ENCODE measurements at places on chromosomes 12 and 14. TPM values are rescaled to one million over a fixed set of nuclear protein-coding genes. Genes with fewer than 3 reads are reported as not detected.

The PRPH gene
- not detected for polyA plus RNA-seq

DNA sequence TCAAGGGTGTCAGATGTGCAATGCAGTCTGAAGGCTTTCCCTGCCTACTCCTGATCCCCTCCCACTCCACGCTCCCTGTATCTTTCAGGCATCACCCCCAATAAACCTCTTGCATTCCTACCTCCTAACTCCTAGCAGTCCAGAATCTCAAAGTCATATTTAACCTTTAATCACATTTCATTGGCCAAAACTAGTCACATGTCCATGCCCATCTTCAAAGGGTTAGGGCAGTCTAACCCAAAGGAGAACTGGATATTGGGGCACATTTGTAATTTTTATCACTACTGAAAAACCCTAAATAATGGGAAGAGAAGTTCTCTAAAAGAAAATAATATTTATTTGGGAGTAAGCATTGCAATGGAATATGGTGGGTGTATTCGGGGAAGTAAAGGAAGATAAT lies 5.4 kb upstream of the C12orf75 start:
- no peak for DNase-seq

DNA sequence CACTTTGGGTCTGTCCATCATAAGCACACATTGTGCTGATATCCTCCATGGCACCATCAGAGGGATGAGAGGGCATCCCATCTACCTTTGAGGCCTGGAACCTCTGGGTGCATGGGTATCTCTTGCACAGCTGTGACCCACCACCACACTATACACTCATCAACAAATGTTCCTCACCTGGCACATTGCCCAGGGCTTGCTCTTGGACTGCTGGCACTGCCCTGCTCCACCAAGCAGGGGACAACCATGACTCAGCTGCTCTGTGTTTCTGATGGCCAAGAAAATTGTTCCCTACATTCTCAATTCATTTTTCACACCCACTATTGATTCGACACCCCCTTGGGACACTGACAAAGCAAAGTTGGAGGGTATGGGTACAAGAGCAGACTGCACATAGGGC lies 155.5 kb downstream of the PTPRO start:
- no peak for DNase-seq

- DNase-seq = no peak
Measured at GRCh38 chr12:66345956-66346355, 43.7 kb downstream of the HELB start.
